ENCODE measurements at places on chromosomes 12 and 14. TPM values are rescaled to one million over a fixed set of nuclear protein-coding genes. Genes with fewer than 3 reads are reported as not detected.

- H3K27me3 ChIP-seq = no peaks in the 10 kb centered on the region
- no peaks in the 10 kb centered on the region for H3K4me1 ChIP-seq
- H3K36me3 ChIP-seq = no peaks in the 10 kb centered on the region
- no peak overlapping the region for H3K4me3 ChIP-seq
- no peak overlapping the region for H3K27ac ChIP-seq
- DNase-seq = no peak
These were observed 397.7 kb downstream of the MDGA2 start for GRCh38 chr14:47277703-47278102.

Gene PPHLN1
- total RNA-seq = 42.0 TPM

DNA sequence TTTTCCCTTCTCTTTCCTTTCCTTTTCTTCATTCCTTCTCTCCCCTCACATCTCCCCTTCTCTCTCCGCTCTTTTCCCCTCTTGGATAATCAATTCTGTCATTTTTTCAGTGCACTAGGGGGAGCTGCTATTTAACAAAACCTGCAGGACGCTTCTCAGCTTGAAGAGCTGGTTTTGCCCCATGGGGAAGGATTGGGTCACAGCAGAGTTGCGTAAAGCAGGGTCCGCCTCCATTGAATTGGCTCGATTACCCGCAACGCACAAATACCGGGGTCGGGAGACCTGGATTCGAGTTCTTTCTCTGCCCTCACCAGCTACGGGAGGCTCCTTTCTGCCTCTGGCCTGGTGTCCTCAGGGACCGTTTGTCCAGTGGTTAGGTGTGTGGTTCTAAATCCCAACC lies 42.1 kb upstream of the CHGA start:
- peaks cover 6% of the 10 kb centered on the region for H3K4me1 ChIP-seq
- no peak overlapping the region for H3K27ac ChIP-seq
- no peaks in the 10 kb centered on the region for H3K27me3 ChIP-seq
- no peak for DNase-seq

Gene LRP1-AS
- not detected for total RNA-seq

DNA sequence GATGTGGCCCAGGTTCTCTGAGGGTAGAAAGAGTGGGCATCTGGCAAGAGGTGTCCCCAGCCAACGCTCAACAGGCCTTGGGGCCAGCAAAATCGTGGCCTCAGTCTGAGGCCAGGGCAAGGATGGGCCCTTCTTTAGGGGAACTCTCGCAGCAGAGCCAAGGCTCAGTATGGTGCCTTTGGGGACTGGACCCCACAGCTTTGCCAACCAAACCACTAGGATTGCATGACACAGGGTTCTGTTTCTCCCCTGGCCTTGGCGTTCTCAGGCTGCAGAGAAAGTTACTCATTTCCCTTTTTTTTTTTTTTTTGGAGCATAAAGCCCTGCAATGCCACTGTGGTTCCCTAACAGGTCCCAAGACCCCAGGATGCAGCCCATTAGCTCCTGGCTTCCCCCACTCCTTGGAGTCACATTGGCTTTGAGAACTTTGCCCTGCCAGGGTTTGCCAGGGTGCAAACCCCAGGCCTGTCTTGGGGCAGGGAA lies 100.6 kb downstream of the LGMN start:
- H3K27ac ChIP-seq = no peak overlapping the region
- H3K4me3 ChIP-seq = no peak overlapping the region
- no peaks in the 10 kb centered on the region for H3K27me3 ChIP-seq
- no peaks in the 10 kb centered on the region for H3K36me3 ChIP-seq
- no peaks in the 10 kb centered on the region for H3K4me1 ChIP-seq

- H3K4me3 ChIP-seq = no peak overlapping the region
- no peaks in the 10 kb centered on the region for H3K27me3 ChIP-seq
- H3K27ac ChIP-seq = no peak overlapping the region
- DNase-seq = no peak
- H3K4me1 ChIP-seq = no peaks in the 10 kb centered on the region
These were observed 76.3 kb downstream of the MYRFL start for GRCh38 chr12:69901221-69901905.

- no peak overlapping the region for H3K27ac ChIP-seq
- H3K27me3 ChIP-seq = no peaks in the 10 kb centered on the region
- H3K36me3 ChIP-seq = no peaks in the 10 kb centered on the region
- no peak overlapping the region for H3K4me3 ChIP-seq
- peak; percentile 46 for DNase-seq
- no peaks in the 10 kb centered on the region for H3K4me1 ChIP-seq
These were observed 10.6 kb downstream of the SDS start for GRCh38 chr12:113392988-113393579.

DNA sequence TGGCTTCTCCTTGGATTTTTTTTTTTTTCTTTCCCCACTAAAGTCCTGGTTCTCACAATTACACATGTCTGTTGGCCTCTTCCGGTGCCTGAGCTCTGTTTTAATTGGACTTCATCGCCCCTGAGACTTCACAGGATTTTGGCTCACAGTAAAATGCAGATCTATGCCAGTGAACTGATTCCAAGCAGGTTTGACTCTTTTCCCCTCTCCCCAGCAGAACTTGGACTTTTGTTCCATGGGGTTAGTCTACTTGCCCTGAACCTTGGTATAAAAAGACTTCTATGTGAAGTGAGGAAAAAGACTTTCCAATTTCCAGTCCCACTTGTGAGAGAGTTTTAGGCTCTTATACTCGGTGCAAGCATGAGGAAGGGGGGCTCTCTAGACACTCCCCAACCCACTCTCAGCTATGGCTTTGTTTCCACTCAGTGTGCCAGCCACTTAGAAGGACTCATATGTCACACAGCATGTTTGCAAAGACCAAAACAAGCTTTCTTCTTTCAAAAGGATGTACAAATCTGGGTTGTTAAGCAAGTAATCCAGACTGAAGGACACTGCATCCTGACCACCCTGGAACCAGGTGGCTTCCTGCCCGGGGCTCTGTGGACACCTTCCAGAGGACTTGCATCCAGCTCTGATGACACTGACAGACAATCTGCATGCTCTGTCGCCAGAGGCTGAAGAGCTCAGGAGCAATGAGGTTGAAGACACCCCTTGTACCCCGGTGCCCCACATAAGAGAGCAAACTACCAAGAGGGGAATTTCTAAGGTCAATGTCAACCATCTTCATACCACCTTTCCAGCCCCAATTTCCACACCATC lies 221.9 kb upstream of the EGLN3 start:
- H3K36me3 ChIP-seq = no peaks in the 10 kb centered on the region
- no peak for DNase-seq
- no peaks in the 10 kb centered on the region for H3K27me3 ChIP-seq
- no peak overlapping the region for H3K27ac ChIP-seq
- no peak overlapping the region for H3K4me3 ChIP-seq

Gene KRT72
- not detected for total RNA-seq

Gene ARG2
- total RNA-seq = 3.4 TPM

Gene BCAT1
- 31.7 TPM for total RNA-seq

Gene C1R
- 1,524 TPM for total RNA-seq

Gene JAG2
- 7.6 TPM for total RNA-seq

GRCh38 chr14:100714258-100714892 lies 12.3 kb upstream of the DLK1 start:
- H3K27me3 ChIP-seq = no peaks in the 10 kb centered on the region
- no peaks in the 10 kb centered on the region for H3K36me3 ChIP-seq
- peaks cover 11% of the 10 kb centered on the region for H3K4me1 ChIP-seq
- DNase-seq = no peak

All from ovary (tissue), 10 donors.